ENCODE measurements at places on chromosomes 3 and 15.
A peak's percentile ranks its signal among the peaks of the same experiment; 100 is the strongest.

DNA sequence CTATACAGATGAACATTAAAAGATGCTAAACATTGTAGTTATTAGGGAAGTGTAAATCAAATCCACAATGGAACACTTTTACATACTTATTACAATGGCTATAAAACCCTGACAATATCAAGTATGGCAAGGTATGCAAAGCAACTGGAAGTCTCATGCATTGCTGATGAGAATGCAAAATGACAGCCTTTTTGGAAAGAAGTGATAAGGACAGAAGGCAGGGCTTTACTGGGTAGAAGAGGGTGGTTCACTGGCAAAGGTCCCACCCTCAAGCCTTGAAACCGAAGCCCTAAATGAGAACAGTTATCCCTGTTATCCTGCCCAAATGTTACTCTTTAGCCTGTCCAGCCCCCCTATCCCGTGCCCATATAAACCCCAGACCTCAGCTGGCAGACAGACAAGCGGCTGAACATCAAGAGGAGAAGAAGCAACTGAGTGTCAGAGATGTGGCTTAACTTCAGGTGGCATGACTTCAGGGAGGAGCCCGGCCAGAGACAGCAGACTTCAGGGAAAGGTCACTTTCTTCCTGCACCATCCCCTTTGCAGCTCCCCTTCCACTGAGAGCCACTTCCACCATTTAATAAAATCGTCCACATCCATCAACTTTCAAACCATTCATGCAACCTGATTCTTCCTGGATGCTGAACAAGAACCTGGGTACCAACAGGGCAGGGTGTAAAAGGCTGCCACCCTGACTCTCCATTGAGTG, 732 bp upstream of the GCSAM start:
- no peak for DNase-seq

DNA sequence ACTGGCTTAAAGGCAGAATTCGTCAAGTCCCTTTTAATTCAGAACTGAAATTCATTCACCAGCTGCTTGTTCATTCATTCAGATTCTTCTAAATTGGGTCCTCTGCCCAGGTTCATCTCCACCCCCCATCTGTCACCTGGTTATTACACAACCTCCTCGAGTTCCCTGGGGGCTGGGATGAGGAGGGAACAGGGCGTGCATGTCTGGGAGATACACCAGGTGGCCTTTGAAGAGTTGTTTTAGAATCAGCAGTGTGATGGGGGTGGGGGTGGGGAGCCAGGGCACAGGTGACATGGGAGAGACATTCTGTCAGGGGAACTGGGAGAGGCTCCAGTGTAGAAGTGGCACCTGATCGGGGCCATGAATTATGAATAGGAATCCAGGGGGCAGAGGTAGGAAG, 8.2 kb downstream of the SNX33 start:
- DNase-seq, result no peak

DNA sequence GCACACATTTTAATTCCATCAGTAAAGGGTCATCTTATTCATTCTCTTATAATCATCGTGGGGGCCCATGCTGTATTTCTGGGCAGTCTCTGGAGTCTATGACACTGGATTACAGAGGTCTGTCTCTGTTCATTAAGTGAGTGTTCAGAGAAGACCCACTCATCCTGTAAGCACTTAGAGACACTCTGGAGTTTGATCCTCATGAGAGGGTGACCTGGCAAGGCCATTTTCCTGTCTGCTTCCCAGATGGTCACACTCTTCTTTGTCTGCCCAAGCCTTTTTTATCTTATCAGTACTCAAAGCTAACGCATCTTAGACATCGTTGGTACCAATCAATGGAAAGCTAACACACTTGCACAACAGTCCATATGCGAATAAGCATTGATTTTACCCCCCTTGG, 333.1 kb downstream of the RORA start:
- DNase-seq, result no peak

GRCh38 chr15:67175643-67176071, 78.8 kb downstream of the AAGAB start:
- no peak for DNase-seq

DNA sequence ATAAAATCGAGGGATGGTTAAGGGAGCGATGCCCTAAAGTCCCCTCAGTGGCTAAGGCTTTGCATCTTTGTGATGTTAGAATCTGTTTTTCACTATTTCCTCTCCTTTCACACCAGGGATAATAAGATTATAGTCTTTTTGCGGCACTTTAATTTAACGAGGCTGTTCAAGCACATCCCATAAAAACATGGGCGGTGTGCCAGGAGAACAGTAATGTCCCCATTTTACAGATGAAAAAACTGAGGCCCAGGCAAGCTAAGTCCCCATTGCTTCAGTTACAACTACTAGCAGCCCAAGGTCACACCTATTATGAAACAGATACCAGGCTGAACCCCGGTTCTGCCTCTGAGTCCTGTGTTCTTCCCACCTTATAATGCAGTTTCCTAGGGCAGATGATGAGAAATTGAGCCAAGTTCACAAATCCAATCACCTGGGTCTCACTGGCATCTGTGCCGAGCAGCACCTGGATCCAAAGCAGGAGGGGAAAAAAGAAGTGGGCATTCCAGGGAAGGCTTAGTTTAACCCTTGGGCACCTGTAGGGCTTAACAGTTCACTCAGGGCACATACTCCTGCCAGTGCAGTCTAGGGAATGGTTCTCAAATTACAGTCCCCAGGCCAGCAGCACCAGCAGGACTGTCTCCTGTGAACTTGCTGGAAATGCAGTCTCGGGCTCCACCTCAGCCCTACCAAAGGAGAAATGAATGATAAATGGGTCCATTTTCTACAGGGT, 169.3 kb downstream of the RAB11A start:
- no peak for DNase-seq

DNA sequence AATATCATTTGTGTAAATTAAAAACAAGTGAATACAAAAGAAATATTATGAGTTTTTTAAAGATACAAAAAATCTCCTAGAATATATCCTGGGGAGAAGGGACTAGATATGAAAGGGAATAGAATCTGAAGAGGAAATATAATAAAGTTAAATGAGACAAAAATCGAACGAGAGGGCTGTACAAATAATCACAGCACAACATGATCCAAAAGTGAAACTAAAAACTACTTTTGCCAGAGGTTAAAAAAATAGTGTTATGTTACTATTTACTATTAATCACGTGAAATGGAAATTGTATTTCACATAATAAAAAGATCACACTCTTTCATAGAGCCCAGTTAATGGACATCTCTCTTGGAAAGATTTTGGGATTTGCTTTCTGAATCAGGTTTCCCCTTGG, 28.6 kb downstream of the CGGBP1 start:
- no peak for DNase-seq

DNA sequence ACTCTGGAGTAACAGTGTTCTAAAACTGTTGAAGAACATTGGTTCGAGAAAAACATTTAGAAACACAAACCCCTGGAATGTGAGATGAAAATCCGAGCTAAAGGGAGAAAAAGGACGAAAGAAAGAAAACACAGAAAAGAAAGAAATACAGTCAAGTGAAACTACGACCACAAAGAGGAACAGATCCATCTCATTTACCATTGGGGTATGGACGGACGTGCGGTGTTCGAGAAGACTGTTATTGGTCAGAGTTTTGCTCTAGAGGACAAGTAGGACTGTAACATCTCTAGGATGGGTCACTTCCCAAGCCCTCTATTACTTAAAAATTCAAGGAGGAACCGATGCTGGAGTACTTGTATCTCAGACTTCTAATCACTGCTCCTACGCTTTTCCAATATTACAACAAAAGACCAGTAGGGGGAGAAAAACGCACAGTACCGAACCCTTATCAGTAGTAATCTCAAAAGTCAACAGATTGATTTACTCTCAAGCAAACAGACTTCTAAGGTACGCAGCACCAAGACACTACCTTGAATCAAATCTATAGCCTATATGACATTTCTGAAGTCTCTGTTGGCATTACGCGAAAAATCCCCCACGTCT, 1.1 kb upstream of the PIK3CA start:
- peak; percentile 15 for DNase-seq

DNA sequence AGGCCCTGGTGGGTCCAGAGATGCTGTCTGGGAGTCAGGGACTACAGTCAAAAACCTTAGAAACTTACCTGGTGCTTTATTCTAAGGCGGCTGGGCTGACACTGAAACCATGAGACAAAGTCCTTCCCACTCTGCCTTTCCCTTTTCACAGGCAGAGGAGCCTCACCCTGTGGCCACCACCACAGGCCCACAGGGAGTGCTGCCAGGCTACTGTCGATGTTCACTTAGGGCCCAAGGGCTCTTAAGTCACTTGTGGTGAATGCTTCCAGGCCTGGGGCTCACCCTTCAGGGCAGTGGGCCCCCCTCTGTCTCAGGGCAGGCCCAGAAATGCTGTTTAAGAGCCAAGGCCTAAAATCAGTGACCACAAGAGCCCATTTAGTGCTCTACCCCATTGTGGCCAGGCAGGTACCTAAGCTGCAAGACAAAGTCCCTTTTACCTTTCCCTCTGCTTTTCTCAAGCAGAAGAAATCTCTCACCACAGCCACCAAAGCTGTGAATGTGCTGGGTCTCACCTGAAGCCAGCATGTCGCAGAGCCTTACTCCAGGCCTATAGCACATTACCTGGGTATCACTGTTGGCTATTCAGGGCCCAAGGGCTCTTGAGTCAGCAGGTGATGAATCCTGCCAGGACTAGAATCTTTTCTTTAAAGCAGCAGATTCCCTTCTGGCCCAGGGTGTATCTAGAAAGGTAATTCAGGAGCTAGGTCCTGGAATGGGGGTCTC, 39.5 kb upstream of the GOLGA6B start:
- DNase-seq, result no peak

GRCh38 chr3:6928064-6928463, 67.1 kb downstream of the GRM7 start:
- no peak for DNase-seq

GRCh38 chr3:100213891-100214573, 46.8 kb upstream of the TBC1D23 start:
- DNase-seq, result no peak

GRCh38 chr3:49313896-49314688, 25.8 kb downstream of the USP4 start:
- no peak for DNase-seq

DNA sequence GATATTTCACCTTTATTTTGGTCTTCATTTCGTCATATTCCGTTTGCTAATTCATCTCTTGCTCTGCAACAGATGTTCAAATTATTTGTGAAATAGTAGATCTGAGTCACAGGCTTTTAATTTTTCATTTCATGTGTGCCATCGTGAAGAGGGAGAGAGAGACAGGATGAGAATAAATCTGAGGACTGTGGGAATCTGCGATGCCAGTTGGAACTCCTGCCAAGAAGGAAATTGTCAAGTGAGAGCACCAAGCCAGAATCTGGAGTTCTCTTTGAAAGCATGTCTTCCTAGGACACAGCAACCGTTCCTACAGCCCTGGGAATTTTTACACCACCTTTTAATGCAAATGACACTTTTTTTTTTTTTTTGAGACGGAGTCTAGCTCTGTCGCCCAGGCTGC, 48.8 kb downstream of the NSMCE3 start:
- no peak for DNase-seq

GRCh38 chr15:83445643-83446042, 1.5 kb upstream of the SH3GL3 start:
- DNase-seq, result no peak

GRCh38 chr3:88149101-88149508, 654 bp upstream of the C3orf38 start:
- DNase-seq, result no peak

DNA sequence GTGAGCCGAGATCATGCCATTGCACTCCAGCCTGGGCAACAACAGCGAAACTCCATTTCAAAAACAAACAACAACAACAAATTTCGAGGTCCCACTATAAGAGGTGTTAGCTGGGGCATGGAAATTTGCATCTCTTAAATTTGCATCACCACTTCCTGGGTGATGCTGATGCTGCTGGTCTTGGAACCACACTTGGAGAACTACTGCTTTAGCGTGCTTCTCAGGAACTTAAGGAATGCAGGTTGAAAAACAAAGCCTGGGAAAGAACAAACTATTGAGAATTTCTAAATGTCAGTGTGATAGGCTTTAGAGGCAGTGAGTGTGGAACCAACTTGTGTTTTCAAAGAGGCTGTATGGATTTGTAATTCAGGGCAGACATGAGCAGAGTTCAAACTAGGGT, 858.4 kb upstream of the ARPP21 start:
- no peak for DNase-seq

DNA sequence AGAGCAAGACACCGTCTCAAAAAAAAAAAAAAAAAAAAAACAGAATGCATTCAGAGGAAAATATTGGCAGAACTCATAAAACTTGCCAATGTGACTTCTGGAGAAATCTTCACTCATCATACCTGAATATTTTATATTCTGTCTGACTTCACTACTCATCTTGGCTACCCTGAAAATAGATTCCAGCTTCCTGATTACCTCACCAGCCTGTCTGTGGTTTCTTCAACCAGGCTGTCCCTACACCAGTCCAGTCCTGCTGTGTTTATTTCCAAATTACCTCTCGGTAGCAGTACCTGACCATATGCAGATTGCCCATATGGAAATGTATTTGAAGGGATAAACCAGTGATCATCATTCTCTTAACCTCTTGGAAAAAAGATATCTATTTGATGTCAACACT, 9.3 kb upstream of the P3H2 start:
- DNase-seq, result no peak

- no peak for DNase-seq
Observed at GRCh38 chr15:68433551-68433950, 1.6 kb upstream of the ITGA11 start.

GRCh38 chr15:49895347-49896223, 223.4 kb downstream of the ATP8B4 start:
- DNase-seq, result no peak

DNA sequence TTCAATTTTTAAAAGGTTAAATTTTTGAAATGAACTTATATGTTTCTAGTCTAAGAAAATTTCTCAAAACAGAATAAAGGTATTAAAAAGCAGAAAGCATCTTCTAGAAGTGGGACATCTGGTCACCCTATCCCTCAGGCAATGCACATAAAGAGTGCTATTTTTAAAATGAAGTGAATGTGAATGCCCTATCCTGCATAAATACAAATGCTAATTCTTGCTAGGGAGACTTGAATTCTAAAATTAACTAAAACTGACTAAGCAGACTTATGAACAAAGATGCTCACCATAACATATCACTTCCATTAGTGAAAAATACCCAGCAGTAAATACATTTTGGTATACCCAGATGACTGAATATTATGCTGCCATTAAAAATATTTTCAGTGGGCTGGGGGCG, 11.7 kb downstream of the MYO5A start:
- no peak for DNase-seq

Measured in amygdala (tissue), 56 donors.